ENCODE measurements at places on chromosomes 12 and 14. TPM values are rescaled to one million over a fixed set of nuclear protein-coding genes. Genes with fewer than 3 reads are reported as not detected.

GRCh38 chr12:94187361-94187760 lies 39.0 kb downstream of the PLXNC1 start:
- DNase-seq: peak; percentile 50

Gene TBC1D30
- 16.0 TPM for total RNA-seq

DNA sequence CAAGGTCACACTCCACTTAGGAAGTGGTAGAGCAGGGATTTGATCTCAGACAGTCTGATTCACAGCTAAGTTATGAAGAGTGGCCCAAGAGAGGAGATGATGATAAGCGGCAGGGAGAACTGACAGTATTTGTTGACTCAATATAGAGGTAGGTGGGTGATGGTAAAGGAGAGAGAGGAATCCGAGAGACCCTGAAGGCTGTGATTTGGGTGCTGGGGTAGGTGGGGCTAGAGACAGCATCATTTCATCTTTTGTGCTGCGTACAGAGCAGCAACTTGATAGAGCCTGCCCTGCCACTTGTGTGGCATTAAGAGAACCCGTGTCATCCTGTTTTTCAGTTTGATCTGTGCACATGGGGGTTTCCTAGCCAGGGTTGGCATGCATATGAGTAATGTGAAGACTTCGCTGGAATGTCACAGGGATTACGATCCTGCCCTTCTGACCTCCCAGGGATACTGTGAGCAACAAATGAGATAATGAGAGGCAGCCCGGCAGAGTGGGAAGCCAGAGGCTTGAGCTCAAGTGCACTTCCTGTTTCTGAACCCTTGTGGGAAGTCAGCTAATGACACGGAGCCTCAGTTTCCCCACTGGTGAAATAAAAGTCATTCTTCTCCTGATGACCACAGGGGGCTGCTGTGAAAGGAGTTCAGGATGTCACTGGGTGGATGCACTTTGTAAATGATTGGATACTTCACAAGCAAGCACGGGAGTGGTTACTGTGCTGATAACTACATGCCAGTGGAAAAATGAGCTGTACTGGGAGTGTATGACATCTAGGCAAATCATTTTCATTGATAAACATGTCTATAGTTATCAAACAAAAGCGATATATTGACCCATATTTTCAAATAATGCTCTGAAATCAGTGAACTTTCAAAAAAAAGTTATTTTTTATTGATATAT lies 59.5 kb upstream of the IGF1 start:
- no peak for DNase-seq

- DNase-seq: no peak
Observed at GRCh38 chr12:54840244-54840865, 14.0 kb upstream of the MUCL1 start.

GRCh38 chr14:90295870-90296516 lies 35.7 kb downstream of the NRDE2 start:
- no peak for DNase-seq

GRCh38 chr12:3962631-3963483 lies 89.7 kb upstream of the PARP11 start:
- DNase-seq: no peak

GRCh38 chr12:74334780-74335179 lies 202.9 kb upstream of the ATXN7L3B start:
- no peak for DNase-seq

Gene VDR
- 0.07 TPM for total RNA-seq

Gene EXOC3L4
- 1.6 TPM for total RNA-seq

Gene IFNG
- not detected for total RNA-seq

DNA sequence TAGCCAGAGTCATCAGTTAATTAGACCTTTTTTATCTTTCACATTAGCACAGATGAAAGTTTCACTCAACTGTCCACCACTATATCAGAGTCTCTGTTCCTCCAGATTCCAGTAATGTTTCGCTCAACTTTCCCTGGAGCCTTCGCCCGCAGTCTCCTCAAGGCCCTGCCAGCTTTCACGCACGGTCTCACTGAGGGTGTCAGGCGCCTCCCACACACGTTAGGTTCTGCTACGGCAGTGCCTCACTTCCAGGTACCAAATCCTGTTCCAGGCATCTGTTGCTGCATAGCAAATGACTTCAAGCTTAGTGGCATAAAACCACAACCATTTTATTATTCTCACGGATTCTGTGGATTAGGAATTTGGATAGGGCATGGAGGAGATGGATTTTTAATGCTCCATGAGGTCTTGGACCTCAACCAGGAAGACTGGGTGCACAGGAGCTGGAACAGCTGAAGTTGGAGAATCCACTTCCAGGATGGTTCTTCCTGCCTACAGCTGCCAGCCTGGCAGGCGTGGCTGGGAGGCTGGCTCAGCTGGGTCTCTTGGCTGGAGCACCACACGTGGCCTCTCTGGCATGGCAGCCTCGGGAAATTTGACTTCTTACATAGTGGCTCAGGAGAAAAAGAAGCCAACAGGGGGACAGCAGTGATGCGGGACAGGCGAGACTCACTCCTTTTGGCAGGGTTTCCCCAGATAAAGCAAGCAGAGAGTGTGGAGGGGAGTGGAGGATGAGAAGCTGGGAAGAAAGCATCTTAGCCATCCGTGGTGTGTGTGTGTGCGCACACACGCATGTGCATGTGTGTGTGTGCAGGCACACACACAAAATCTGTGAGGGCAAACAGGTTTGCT lies 21.3 kb upstream of the BCDIN3D start:
- no peak for DNase-seq

- no peak for DNase-seq
Observed at GRCh38 chr12:108033090-108033489, 96.0 kb upstream of the WSCD2 start.

GRCh38 chr14:49768301-49769121 lies 558 bp downstream of the KLHDC2 start:
- DNase-seq: peak; percentile 70

Gene ATG101
- total RNA-seq: 72.2 TPM

Gene OAS2
- not detected for total RNA-seq

GRCh38 chr14:69880044-69880487 lies 850 bp downstream of the SMOC1 start:
- peak; percentile 3 for DNase-seq

GRCh38 chr14:30252783-30253674 lies 305.9 kb upstream of the G2E3 start:
- DNase-seq: no peak

DNA sequence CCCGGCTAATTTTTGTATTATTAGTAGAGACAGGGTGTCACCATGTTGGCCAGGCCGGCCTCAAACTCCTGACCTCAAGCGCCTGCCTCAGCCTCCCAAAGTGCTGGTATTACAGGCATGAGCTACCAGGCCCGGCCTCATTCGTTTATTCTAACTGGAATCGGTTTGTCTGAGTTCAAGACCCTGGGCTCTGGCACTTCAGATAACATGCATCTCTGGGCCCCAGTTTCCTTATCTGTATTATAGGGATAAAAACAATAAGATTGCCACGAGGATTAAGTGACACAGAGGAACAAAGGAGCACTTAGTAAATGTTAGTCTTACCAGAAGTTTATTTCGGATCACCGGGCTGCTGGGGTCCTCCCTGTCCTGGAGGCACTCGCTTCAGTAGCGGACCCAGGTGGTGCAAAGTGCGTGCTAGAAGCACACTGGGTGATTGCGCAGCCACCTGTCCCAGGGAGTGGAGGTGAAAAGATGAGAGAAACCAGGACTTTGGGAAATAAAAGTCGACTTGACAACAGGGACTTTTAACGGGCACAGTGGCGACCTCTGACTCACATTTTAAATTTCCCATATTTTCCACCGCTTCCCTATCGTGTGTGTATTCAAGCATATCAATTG lies 37.5 kb downstream of the ACACB start:
- DNase-seq: no peak

- DNase-seq: no peak
Observed at GRCh38 chr14:75496755-75497154, 25.5 kb upstream of the BATF start.

- no peak for DNase-seq
Observed at GRCh38 chr12:94010307-94010706, 138.1 kb upstream of the PLXNC1 start.

Gene GARIN6
- total RNA-seq: not detected

Gene VRTN
- total RNA-seq: not detected

DNA sequence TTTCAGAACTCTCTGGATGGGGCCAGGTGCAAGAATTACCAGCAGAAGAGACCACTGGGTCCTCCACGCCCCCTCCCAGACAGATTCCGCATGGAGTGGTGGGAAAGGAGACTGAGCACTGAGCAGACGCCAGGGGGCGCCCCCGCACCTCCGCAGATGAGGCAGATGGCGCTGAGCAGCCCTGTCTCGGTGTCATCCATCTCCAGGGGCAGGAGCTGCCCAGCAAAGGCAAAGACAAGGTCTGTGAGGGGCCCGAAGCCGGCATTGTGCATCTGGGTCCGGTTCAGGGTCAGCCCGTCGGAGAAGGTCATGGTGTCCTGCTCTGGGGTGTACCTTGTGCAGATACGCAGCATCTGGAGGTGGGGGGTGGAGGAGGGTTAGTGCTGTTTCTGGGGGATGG lies 6.3 kb upstream of the ITGB7 start:
- peak; percentile 84 for DNase-seq

Gene RNASE7
- total RNA-seq: not detected

GRCh38 chr12:7093892-7094291 lies 1.6 kb upstream of the C1R start:
- no peak for DNase-seq

DNA sequence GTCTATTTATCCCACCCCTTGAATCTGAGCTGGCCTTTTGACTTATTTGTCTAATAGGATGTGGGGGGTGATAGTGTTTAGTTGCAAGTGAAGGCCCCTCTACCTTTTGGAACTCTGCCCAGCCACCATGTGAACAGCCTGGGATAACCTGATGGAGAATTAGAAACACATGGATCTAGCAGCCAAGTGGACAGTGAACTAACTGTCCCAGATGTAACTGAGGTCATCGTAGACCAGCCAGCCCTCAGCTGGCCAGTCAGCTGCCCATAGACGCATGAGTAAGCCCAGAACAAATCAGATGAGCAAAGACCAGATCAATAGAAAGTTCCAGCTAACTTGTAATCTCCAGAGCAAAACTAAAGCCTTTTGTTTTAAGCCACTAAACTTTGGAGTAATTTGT lies 19.0 kb downstream of the KLRB1 start:
- DNase-seq: peak; percentile 0

- DNase-seq: no peak
Observed at GRCh38 chr12:54294152-54294952, 6.5 kb downstream of the NFE2 start.

DNA sequence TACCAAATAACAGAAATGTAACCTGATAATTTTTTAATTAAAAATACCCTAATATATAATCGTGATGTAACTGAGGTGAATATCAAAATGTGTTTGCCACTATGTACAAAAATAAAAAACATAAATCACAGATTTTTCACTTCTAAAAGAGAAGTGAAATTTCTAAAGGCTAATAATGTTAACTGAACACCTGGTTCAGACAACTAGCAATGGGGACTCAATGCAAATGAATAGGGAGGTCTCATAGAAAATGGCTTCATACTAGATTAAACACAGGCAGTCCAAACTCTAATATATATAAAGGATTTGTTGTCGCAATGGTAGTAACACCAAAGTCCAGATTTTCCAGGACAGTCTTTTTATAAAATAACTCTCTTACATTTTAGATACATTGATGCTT lies 365.4 kb upstream of the ATP2B1 start:
- DNase-seq: no peak

Gene KRT78
- total RNA-seq: not detected

GRCh38 chr12:43222796-43223195 lies 329.2 kb downstream of the ADAMTS20 start:
- DNase-seq: no peak

- no peak for DNase-seq
Observed at GRCh38 chr14:75969891-75970290, 11.9 kb downstream of the TGFB3 start.

GRCh38 chr14:38197784-38198335 lies 9.8 kb upstream of the SSTR1 start:
- DNase-seq: no peak

- DNase-seq: peak; percentile 100
Observed at GRCh38 chr12:55996715-55997534, at the start of gene SUOX. TSS of gene SUOX (plus strand) at chr12:55997276. CDS start at chr12:56002222, 4,946 bp downstream.

Gene PLEKHH1
- total RNA-seq: 8.6 TPM

DNA sequence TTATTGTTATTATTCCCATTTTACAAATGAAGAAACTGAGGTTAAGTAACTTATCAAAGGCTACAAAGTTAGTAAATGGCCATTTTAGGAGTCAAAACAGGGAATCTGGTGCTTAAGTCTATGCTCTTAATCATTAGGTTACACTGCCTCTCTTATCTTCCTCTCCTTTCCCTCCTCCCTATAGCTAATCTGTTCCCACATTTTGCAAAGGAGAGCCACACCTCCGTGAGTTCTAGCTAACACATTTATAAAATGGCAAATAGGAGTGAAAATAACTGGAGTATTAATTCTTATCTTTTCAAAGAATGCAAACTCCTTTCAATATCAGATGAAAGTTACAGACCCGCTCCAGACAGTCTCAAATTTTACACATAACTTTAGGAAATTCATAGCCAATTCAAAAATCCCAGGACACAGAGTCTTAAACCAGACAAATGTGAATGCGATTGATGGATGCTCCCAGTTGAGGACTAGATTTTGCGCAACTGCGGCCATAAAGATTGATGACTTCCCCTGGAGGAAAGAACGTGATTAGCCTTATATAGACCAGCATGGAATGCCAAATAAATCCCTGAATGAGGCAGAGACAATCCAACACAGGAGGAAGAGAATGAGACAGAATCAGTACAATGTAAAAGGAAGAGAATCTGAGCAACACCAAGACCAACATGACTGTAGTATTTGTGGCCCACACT lies 225.0 kb upstream of the ARID2 start:
- DNase-seq: no peak

Gene SOAT2
- total RNA-seq: not detected

Gene KRT83
- 0.07 TPM for total RNA-seq

DNA sequence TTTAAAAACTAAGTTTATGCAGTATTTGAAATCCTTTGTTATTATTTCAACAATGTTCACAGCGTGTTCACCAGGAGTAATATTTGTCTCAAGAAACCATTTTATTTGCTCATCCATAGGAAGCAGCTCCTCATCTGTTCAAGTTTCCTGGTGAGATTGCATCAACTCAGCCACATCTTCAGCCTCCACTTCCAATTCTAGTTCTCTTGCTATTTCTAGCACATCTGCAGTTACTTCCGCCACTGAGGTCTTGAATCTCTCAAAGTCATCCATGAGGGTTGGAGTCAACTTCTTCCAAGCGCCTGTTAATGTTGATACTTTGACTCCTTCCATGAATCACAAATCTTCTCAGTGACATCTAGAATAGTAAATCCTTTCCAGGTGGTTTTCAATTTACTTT lies 18.0 kb downstream of the CLEC9A start:
- DNase-seq: no peak

- DNase-seq: no peak
Observed at GRCh38 chr12:64390275-64390851, at the start of gene C12orf56. TSS of gene C12orf56 (minus strand) at chr12:64390758. CDS start at chr12:64390565, 193 bp downstream.

Gene TRPV4
- not detected for total RNA-seq

- DNase-seq: no peak
Observed at GRCh38 chr12:66456612-66457011, 154.3 kb downstream of the HELB start.

- no peak for DNase-seq
Observed at GRCh38 chr12:94165138-94165537, 16.8 kb downstream of the PLXNC1 start.

DNA sequence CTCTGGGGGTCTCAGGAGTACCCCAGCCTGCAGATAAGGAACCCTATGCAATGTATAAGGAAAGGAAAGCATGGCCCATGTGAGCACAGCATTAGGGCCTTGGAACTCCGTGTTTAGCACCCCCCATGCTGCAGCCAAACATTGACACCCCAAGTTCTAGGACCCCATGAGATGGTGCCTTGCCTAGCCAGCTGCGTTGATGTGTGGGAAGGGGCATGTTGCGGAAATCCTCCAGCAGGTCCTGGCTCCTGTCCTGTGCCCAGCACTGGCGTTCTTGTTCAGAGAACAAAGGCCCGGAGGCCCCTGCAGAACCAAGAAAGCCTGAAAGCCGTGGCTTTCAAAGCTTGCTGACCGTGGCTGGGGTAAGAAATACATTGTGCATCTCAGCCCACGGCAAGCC lies 99.4 kb upstream of the DIO3 start:
- DNase-seq: no peak
